CD4-positive, alpha-beta T cell treated with Interleukin-15 for 1 hour (primary cell): ENCODE measurements at places on chromosomes 6 and 20.

DNA sequence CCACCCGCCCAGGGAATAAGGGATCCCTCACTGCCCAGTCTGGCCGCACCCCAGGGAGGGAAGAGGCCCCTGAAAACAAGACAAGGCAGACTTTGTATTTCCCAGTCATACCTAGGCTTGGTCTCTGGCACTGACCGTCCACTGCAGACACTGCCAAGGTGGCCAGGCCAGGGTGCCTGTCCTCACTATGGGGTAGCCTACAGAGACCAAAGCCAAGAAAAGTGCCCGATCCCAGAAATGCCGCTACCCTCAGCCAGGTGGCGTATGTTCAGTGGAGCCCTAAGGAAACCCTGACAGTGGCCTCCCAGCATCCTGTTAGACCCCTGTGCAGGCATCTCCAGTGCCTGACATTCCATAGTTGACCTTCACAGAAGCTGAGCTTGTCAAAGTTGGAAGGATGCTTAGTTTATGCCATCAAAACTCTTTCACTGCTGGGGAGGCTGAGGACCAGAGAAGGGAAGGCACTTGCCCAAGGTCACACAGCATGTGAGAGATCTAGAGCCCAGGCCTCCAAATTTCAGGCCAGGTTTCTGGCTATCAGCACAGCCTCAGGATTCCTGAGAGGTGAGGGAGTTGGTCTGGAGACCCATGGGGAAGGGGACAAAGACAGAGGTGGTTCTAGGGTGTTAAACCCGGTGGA, 2.5 kb downstream of the SCRT2 start:
- DNase-seq = no peak

- no peak for DNase-seq
Observed at GRCh38 chr6:118719351-118720124, 68.1 kb upstream of the CEP85L start.

GRCh38 chr6:161772176-161772575, 498.3 kb upstream of the AGPAT4 start:
- no peak for DNase-seq

DNA sequence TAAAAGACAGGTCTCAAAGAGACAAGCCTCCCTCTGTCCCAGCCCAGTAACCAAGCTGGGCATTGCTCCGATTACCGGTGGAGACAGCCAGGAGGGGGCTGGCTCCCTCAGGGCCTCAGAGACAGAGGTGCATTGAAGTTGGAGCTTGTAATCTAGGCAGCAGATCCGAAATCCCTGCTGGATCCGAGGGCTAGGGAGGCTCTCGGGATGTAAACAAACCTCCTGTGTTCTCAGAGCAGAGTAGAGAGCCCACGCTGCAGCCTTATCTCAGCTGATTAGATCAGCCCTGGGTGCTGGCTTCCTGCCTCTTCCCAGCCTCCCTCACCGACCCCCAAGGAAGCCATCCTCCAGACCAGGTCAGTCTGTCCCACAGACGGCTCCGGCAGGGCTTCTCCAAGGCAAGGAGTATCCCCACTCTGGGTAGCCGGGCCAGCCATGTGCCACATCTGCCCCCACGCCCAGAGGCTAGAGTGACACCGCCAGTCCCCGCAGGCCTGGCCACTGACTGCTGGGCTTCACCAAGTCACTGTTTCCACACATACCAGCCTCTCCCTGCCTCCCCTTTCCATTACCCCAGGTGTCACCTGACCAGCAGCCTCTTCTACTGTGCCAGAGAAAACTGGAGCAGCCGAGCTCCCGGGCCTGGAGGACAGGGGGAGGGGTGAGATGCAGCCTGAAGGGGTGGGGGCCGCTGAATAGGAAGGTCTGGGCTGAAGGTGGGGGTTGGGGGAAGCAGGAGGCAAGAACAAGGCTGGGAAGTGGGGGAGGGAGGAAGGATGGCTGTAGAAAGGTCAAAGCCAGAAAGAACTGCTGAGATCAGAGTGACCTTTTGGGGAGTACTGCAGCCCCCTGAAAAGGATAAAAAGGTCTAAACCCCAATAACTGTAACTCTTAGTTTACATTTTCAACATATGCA, 6.0 kb downstream of the SDC4 start:
- DNase-seq = no peak

- DNase-seq = peak; percentile 56
Observed at GRCh38 chr20:8454137-8454712, 322.2 kb downstream of the PLCB1 start.

- peak; percentile 52 for DNase-seq
Observed at GRCh38 chr20:59148701-59149493, 14.7 kb upstream of the ZNF831 start.

DNA sequence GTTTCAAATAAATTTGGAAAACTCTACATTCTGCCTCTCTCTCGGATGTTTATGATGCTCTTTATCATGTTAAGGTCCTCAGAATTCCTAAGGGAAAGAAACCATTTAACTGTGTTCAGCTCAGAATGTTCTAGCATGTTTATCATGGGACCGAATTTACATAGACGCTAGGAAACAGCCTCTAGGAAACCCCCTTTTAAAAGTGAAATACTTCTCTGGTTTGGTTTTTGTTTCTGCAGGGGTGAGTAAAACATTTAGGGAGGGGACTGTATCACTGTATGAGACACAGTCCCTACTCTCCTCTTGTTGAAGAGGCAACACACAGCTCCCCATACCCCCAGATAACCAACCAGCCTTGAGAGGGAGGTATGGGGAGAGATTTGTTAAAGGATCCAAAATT, 267.6 kb upstream of the SUPT3H start:
- DNase-seq = no peak

- DNase-seq = no peak
Observed at GRCh38 chr6:119533603-119534279, 184.2 kb upstream of the MAN1A1 start.

- no peak for DNase-seq
Observed at GRCh38 chr6:1088492-1089001, 223.4 kb upstream of the FOXQ1 start.

DNA sequence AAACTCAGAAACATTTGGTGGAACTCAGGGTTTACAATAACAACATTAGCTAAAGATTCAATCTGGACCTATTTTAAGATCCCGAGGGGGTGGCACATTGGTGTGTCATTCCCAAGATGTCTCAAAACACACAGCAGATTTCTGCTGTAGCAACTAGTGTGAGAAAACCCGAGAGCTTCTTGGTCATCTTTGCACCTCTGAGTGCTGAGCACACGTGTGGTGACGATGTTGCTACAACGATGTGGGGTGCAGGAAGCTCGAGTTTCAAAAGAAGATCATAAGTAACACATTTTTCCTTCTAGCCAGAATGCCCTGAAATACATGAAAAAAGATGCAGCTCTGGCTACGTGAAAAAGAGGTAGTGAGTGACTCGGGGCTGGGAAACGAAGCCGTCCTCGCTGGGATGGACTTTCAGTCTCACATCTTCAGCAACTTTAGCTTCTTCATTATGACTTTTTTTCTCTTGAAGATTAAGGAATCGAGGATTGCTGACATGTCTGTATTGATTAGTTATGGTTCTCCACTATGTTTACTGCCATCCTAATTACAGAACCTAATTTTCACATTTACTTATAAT, 1.5 kb downstream of the RAMACL start:
- no peak for DNase-seq

DNA sequence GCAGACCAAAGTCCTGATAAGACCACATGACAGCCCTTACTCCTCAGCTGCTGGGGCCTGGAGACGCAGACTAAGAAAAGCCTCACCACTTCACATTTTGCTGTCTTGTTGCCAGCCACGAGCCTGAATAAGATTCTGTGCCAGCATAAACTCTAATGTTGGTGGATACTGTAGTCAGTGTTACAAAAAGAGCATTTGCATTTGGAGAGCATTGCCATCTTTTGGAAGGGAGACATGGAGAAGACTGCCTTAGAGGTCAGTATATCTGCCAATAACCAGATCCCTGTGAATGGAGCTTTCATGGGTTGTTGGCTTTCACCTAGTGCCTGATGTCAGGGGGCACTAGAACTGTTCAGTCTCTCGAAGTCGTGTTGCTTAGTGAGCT, 315.2 kb downstream of the ZFAND3 start:
- DNase-seq = no peak

DNA sequence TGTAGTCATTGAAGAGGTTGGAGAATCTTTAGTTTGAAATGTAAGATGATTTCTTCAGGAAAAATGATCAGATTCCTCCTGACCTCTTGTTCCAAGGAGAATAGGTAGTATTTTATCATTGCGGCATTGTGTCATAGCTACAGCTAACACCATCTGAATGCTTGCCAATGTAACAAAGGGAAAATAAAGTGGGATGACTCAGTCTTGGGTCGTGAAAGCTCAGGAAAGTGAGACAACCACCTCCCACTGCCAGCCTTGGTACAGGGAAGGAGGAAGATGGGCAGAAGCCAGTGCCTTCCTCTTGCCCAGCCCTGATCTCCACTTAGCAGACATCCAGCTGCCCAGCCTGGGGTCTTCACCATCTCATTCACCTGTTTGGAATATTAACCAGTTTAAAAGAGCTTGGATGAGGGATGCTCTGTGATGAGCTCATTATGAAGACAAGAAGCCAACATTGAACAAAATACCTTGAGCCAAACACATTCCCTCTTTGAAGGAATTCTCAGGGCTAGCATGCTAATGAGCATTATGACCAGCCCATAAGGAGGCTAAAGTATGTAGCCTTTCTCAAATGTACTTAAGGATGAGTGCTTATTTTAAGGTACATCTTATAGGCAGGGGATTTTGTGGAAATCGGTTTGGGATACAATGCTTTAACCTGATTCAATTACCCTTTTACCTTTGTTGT, 40.0 kb upstream of the APCDD1L start:
- DNase-seq = no peak

DNA sequence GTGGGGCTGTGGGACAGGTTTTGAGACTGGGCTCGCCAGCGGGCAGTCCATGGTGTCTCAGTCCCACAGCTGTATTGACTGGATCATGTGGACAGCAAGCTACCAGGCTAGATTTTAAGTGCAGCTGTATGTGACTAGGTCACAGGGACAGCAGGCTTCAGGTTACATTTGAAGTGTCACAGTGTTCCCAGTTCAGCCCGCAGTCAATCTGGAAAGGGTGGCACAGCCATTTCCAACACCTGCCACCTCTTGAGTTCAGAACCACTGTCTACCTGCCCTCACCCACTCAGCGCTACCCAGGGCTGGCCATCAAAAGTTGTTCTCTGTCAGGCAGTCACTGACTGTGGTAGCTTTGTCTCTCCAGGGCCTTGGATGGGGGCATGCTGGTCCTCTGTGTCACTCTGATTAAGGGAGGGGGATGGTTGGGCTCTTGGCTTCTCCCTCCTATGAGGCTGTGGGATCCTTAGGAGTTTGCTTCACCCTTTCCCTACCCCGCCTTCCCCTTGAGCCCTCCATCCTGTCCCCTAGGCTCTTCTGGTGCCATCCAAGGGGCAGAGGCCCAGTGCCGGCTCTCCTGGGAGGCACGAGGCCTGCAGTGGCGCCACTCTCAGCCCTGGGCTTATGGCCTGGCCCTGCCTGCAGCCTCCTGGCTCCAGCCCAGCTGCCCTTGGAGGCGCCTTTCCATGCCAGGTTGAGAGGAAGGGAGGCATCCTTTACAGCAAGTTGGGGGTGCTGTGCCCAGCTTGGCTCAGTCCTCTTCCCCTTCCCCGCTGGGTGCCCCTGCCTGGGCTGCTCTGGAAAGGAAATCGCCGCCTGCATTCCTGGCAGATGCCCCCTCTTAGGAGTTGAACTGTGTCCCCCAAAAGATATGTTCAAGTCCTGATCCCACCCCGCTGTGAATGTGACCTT, 44.9 kb downstream of the PNLDC1 start:
- DNase-seq = no peak

GRCh38 chr20:34337544-34337943, 25.5 kb upstream of the ITCH start:
- DNase-seq = no peak

GRCh38 chr6:92404281-92404680, 1015.1 kb downstream of the EPHA7 start:
- no peak for DNase-seq

- no peak for DNase-seq
Observed at GRCh38 chr20:62906209-62906608, 20.1 kb downstream of the DIDO1 start.

GRCh38 chr6:138997136-138997535, 9.1 kb upstream of the REPS1 start:
- DNase-seq = no peak

GRCh38 chr20:23832775-23833513, 6.4 kb upstream of the CST2 start:
- no peak for DNase-seq

GRCh38 chr20:41029150-41029901, 704 bp downstream of the TOP1 start:
- no peak for DNase-seq

- DNase-seq = no peak
Observed at GRCh38 chr20:13928901-13929300, 61.5 kb downstream of the SEL1L2 start.
